Right lung (tissue), 10 donors: ENCODE measurements at places on chromosomes 2 and 18. TPM values are rescaled to one million over a fixed set of nuclear protein-coding genes. Genes with fewer than 3 reads are reported as not detected.

The MC2R gene
- not detected for polyA plus RNA-seq

The TUBB8B gene
- polyA plus RNA-seq, result 0.56 TPM

The TRIB2 gene
- polyA plus RNA-seq, result 77.4 TPM

The POTEI gene
- 0.23 TPM for polyA plus RNA-seq

The BCS1L gene
- polyA plus RNA-seq, result 53.9 TPM

The TTN gene
- polyA plus RNA-seq, result 5.3 TPM
